Fibroblast of upper back skin (primary cell): ENCODE measurements at places on chromosomes 6 and 20.

- no peak for DNase-seq
These were observed 270.5 kb downstream of the CDH4 start for GRCh38 chr20:61522498-61523090.

DNA sequence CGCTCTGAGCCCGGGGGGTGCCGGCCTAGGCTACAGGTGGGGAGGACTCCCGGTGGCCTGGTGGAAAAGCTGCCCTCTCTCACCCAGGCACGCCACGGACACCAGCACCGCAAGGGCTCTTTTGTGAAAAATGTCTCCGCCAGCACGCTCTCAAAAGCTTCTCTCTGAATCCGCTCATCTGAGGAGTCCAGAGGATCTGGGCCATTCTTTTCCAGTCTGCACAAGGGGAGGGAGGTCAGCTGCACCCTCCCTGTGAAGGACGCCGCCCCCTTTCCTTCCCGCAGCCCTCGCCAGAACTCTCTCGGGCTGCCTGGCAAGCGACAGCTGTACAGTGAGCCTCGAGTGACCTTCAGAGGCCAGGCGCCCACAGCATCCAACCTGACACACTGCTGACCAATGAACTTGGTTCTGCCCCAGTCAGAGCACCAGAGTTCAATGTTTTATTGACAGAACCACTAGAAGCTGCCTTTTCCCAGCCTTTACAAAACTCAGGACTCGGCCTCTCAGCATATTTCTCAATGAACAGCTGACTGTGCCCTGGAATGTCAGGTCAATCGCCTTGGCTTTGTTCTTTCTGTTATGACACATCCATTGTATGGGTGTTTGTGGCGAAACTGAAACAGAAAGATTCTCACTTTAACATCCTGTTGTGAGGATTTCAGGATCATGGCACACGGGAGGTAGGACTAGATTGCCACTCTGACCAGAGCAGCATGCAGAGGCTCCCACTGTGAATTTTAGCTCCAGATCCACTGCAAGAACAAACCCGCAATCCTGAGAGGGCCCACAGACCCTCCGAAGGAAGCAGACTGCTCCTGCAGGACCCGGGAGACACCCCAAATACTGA lies 26.7 kb downstream of the SERPINB9 start:
- peak; percentile 79 for DNase-seq

DNA sequence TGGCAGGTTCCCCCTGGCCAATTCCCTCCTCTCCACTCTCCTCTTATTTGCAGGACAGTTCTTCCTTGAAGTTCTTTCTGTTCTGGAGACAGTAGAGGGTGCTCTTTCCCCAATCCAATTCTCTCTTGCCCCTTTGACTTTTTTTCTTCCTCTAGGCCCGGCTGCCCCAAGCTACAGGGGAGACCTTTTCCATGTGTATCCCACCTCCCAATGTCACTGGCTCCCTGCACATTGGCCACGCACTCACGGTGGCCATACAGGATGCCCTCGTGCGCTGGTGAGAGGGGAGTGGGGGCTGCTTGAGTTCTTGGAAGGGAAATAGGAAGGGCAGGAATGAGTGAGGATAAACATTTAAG lies 1.5 kb downstream of the VARS2 start:
- peak; percentile 74 for DNase-seq

DNA sequence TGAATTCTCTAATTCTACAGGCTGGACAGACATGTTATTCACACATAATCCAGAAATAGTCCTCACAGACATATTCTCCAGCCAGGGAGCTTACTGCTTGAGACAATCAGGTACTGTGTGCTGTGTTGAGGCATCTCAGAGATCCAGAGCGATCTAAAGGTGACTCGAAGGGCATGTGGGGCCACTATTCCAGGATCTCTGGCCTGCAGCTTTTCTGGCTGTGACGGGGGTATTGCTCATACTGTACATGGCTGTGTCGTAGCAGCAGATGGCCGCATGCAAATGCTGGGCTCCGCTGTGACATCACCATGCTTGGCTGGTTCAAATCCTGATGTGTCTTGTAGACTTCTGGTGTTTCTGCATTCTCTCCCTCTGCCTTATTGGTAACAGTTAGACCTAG lies 37.8 kb downstream of the CD109 start:
- no peak for DNase-seq

- DNase-seq, result no peak
These were observed 61.9 kb downstream of the ZHX3 start for GRCh38 chr20:41255655-41256054.
